ENCODE measurements at places on chromosomes 6 and 20.

- DNase-seq = no peak
Measured at GRCh38 chr6:119736296-119737021, 386.9 kb upstream of the MAN1A1 start.

DNA sequence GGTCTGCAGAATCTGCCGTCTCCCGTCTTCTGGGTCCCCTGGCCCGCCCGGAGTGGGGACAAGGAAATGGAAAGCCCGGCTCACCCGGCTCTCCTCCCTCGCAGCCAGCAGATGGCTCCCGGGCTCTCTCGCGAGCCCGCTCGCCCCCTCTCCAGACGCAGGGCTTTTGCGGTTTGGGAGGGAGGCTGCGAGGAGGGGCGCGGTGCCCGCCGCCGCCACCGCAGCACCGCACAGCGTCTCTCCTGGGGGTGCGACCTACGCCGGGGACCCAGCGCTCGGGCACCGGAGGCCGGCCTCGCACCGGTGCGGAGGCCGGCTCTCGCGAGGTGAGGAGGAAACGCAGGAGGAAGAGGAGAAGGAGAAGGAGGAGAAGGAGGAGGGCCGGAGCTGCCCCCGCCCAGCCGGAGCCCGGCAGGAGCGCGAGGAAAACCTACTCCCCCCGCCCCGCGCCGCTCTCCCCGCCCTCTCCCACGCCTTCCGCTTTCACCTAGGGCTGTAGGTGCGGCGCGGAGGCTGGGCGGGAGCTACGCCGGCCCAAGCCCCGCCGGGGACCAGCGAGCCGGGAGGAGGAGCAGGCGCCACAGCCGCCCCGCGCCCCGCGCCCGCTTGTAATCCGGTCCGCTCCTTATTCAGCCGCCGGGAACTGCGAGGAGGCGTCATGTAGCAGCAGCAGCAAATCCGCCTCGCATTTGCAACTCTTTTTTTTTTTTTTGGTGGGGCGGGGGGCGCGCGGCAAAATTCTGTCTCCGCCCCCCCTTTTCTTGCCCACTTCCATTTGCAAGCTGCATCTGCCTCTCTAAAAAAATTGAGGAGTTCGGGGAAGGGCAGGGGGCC lies at the start of gene CARMIL1:
Gene CARMIL1, plus strand, starts transcription at position 461 of the 834 bp plus-strand sequence. CDS start 422 bp downstream, outside the sequence.
- DNase-seq = peak; percentile 67

DNA sequence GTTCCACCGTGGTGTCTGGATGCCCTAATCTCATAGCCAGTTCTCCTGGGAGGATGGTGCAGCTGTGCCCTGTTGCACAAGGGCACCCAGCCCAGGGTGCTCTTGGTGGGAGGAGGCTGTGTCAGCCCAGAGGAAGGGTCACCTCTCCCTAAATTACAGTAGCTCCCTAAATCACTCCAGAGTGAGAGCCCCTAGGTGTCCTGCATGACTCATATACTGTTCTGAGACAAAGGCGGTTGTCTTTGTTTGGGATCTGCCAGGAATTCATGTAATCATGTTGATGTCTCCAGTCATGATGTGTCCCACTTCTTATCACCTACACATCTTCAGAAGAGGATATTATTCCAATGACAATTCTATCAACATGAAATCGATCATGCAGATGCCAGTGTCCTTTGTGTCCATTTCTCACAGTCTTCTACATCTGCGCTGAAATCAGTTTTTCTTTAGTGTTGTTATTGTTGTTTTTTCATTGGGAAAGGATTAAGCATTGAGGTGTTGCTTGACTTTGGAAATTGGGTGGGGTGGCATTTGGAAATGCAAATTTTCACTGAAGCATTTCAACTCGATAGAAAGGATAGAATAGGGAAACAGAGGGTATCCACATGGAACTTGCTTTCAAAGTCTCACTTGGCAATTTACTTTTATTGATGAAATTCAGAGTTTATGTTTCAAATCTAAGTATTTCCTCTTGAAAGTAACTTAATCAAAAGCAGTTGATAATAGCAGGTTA lies 19.5 kb downstream of the PERP start:
- no peak for DNase-seq

DNA sequence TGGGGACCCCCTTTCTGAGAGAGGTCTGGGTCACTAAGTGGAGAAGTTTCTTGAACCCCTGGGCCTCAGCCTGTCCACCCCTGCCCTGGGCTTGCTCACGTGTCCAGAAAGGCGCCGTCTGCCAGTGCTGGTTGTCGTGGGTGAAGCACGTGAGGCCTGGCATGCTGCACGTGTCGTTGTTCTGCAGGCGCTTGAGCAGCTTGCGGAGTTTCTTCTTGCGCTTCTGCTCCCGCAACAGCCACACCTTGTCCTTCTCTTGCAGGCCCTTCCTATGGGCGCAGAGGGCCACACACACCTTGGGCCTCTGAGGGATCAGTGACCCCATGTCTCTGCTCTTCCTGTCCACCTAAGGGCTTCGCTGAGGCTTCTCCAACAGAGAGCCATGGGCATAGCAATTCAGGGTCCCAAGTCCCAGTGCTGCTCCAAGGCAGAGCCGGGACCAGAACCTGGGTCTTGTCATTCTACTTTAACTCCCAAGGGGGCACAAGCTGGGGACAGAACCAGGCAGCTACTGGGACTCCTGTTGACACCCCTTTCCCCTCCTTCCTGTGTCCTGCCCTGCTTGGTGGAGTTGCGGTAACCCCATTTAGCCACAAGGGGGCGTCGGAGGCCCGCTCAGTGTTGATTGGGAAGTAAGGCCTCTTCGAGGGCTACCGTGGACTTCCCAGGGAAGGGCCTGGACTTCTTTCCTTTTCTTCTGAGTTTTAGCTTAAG lies 121.8 kb downstream of the SULF2 start:
- peak; percentile 68 for DNase-seq

- no peak for DNase-seq
Measured at GRCh38 chr6:89257346-89257745, 40.2 kb upstream of the GABRR1 start.

GRCh38 chr20:47032933-47033578 lies 138.4 kb downstream of the EYA2 start:
- DNase-seq = no peak
